ENCODE measurements at places on chromosomes 11 and 22. TPM values are rescaled to one million over a fixed set of nuclear protein-coding genes. Genes with fewer than 3 reads are reported as not detected.

The FOLR2 gene
- not detected for total RNA-seq

The FXYD6 gene
- 1.8 TPM for total RNA-seq

The YAP1 gene
- total RNA-seq, result 97.0 TPM

The C11orf52 gene
- total RNA-seq, result 2.4 TPM

The NDUFV1 gene
- total RNA-seq, result 260 TPM

The KCNQ1OT1 gene
- total RNA-seq, result 1.9 TPM

The OR2AG2 gene
- 0.13 TPM for total RNA-seq

The SLC22A9 gene
- not detected for total RNA-seq

The CCDC134 gene
- total RNA-seq, result 9.0 TPM

The LIF gene
- 0.09 TPM for total RNA-seq

The ZP1 gene
- not detected for total RNA-seq

Data from esophagus squamous epithelium (tissue), 5 donors.